ENCODE measurements at places on chromosomes 1 and 21.

DNA sequence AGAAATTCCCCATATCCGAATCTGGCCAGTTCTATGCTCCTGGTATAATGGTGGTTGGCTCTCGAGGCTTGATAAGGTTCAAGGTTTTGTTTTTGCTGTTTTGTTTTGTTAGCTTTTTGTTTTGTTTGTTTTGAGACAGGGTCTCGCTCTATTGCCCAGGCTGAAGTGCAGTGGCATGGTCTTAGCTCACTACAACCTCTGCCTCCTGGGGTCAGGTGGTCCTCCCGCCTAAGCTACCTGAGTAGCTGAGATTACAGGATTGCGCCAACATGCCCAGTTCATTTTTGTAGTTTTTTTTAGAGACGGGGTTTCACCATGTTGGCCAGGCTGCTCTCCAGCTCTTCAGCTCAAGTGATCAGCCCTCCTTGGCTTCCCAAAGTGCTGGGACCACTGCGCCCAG is 109.1 kb upstream of the ERRFI1 start:
- DNase-seq, result no peak

DNA sequence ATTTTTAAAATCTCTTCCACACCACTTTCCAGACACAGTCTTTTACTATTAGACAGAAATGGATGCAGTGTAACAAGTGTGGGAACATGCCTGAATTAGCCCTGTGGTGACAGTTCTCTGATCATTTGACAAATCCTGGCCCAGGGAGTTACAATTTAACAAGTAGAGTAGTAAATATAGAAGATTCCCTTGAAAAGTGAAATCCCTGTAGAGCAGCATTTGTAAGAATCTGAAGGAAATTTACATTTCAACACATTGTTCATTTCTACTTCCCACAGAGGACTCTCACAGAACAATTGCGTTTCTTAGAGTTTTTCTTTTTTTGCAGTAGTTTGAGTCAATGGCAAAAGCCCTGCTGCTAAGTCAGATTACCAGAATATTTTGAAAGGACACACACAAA is 458.3 kb upstream of the BRINP3 start:
- DNase-seq, result no peak

GRCh38 chr1:237012788-237013383 is 8.6 kb upstream of the MT1HL1 start:
- no peak for DNase-seq

DNA sequence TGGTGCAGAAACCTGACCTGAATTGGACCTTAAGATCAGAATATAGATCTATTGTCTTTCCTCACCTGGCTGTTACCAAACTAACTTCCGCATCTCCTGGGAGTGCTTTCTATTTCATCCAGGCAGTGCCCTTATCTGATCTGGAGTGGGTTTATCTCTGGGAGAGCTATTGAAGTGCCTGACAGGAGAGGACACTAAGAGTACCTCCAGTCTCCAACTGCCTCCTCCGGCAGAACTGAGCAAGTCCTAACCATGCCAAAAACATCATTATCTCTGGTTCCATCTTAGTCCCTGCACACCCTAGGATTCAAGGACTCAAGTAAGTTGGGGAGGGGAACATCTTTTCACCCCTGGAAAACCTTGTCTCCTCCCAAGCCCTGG is 12.4 kb upstream of the KCNJ15 start:
- DNase-seq, result no peak

GRCh38 chr1:116334868-116335635 is 38.0 kb upstream of the ATP1A1 start:
- DNase-seq, result no peak
